ENCODE measurements at places on chromosomes 11 and 22.

DNA sequence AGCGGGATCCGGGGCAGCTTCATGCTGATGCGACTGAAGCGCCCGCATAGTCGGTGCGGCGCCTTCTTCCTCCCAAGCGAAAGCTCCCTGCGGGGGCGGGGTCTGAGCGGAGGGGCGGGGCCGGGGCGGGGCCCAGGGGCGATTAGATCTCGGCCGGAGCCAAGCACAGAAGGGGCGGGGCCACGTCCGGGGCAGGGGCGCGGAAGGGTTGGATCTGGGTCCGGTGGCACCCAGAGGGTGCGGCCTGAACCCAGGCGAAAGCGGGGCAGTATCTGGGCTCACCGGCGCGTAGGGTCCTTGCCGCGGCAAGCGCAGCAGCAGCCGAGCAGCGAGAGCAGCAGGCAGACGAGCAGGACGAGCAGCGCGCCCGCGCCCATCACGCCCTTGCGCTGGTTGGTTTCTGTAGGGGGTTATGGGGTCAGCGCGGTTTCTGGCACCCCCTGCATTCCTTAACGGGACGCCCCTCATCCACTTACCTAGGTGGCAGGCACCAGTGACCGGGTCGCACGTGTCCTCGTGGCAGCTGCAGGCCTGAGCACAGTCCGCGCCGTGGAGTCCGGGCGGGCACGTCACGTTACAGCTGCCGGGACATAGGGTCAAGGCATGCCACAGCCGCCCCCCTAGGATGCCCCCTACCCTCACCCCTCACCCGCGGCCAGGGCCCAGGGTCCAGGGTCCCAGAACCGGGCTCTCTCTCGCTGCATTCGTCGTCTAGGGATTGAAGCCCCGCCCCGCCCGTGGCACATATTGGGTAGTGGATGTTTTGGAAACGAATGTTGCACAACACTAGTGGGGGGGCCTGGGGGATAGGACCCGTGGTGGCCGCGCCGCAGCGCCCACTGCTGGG lies 8.1 kb downstream of the SCARF2 start:
- peak; percentile 78 for DNase-seq

DNA sequence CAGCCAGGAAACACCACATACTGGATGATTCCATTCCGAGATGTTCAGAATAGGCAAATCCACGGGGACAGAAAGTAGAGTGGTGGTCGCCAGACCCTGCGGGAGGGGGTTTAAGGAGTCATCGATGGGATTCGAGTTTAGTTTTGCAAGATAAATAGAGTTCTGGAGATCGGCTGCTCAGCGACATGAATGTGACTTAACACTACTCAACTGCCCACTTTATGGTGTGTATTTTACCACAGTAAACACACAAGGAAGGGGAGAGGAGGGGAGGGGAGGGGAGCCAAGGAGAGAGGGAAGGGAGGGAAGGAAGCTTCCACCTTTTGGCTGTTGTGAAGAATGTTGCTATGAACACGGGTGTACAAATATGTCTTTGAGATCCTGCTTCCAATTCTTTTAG lies 10.4 kb upstream of the ARHGAP8 start:
- DNase-seq: no peak

DNA sequence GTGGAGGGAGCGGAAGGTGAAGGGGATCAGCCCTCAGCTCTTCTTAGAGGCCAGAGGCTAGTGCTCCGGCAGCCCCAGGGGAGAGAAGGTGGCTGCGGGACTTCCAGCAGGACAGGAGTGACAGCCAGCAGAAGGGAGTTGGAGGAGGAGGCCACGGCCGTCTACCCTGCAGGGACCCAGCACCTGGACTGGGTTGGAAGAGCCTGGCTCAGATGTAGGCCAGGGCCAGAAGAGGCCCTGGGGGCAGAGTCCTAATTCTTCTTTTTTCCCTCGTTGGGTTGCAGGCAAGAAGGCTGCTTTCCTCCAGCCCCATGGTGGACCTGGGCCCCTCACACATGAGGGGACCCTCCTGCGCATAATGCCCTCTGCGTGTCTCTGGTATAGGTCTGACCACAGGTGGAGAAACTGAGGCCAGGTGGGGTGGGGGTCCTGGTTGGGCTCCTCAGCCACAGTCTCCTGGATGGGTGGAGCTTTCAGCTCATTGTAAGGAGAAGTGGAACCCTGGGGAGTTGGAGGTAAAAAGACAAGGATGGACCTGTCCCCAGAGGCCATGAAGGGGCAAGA lies 2.3 kb upstream of the MCAM start:
- no peak for DNase-seq

DNA sequence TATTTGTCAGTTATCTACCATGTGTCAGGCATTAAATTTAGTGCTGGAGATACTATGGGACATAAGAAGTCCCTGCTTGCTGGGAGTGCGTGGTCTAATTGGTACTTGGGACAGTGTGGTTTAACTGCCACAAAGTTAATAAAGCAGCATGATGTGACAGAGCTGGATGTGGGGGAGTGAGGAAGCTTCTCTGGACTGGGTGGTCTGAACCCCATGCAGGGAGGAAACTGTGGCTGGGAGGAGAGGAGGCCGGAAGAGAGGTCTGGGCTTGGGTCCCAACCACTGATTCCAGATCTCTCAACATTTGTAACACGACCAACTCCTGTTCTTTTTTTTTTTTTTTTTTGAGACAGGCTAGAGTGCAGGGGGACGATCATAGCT lies 37.1 kb downstream of the ST3GAL4 start:
- no peak for DNase-seq

- DNase-seq: no peak
Observed at GRCh38 chr11:92278791-92279433, 54.3 kb downstream of the FAT3 start.

GRCh38 chr11:25038131-25038530 lies 541.3 kb downstream of the LUZP2 start:
- no peak for DNase-seq

DNA sequence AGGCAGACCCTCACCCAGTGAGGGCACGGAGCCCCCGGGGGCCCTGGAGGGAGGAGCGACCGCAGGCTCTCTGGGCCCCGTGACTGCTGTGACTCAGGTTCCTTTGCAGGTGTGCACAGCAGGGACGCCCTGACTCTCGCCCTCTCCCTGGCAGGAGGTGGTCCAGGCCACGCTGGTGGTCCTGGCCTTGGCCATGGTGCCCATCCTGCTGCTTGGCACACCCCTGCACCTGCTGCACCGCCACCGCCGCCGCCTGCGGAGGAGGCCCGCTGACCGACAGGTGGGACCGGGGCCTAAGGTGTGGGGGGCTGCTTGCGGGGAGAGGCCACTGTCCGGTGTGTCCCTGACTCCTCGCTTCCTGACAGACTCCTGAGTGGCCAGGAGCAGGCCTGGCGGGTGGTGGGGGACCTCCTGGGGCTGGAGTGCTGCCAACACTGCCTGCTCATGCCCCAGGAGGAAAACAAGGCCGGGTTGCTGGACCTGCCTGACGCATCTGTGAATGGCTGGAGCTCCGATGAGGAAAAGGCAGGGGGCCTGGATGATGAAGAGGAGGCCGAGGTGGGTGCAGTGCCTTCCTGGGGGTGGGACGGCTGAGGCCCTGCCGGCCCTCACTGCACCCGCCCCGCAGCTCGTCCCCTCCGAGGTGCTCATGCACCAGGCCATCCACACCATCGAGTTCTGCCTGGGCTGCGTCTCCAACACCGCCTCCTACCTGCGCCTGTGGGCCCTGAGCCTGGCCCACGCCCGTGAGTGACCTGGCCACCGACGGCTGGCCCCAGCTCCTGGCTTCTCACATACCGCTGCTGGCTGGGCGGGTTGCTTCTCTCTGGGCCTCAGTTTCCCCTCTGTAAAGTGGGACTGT lies 10.9 kb downstream of the TCIRG1 start:
- DNase-seq: no peak

GRCh38 chr11:15865212-15865987 lies 490.9 kb downstream of the SOX6 start:
- DNase-seq: no peak

GRCh38 chr11:120197251-120197891 lies 13.5 kb upstream of the OAF start:
- no peak for DNase-seq

- no peak for DNase-seq
Observed at GRCh38 chr22:45672564-45673481, 1.2 kb downstream of the ATXN10 start.

- DNase-seq: no peak
Observed at GRCh38 chr11:29937526-29937925, 79.3 kb downstream of the KCNA4 start.

DNA sequence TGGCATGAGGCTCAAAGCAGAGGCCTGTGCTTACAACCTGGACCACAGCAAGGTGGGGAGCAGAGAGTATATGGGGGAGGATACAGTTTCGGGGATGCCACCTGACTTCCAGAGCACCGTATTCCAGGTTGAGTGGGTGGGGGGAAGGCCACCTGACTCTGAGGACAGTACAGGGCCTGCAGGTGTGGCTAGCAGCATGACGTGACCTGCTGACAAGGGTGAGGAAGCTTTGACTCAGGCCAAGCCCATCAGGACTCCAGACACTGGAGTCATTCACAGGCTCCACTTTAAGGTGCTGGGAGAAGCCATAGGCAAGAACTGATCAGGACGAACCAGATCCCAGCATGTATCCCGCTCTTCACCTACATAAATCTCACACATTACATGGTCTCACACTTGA lies 34.6 kb upstream of the CRTAM start:
- no peak for DNase-seq

DNA sequence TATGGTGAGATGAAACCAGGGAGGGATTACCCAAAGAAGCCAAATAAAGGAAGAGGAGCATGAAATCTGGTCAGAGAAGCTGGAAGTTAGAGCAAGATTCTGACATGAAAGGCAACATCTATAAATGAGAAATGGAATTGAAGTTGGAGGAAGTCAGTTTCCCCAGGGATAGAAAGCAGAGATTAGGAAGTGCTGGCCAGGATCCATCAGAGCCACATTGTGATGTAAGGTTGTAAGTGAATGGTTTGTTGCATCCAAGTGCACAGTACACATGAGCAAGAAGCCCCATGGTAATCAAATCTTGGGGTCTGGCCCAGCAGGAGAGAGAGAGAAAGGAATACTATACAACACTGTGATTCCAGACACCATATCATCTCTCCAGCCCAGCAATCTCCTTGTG lies 6.6 kb upstream of the NLRP10 start:
- DNase-seq: no peak

GRCh38 chr11:76566811-76567210 lies 103.7 kb downstream of the LRRC32 start:
- no peak for DNase-seq

- DNase-seq: no peak
Observed at GRCh38 chr11:117823946-117824420, 561 bp downstream of the FXYD2 start.

GRCh38 chr11:128179512-128179911 lies 407.8 kb downstream of the ETS1 start:
- no peak for DNase-seq

GRCh38 chr11:122004446-122004845 lies 111.6 kb downstream of the BLID start:
- no peak for DNase-seq

All from activated naive CD4-positive, alpha-beta T cell treated with Interleukin-2 at 50 U/mL for 16 hours (primary cell).